ENCODE measurements at places on chromosomes 13 and 19.

GRCh38 chr13:76499891-76500290, 386.3 kb downstream of the KCTD12 start:
- DNase-seq = no peak

GRCh38 chr13:93325303-93326233, 99.0 kb downstream of the GPC6 start:
- no peak for DNase-seq

DNA sequence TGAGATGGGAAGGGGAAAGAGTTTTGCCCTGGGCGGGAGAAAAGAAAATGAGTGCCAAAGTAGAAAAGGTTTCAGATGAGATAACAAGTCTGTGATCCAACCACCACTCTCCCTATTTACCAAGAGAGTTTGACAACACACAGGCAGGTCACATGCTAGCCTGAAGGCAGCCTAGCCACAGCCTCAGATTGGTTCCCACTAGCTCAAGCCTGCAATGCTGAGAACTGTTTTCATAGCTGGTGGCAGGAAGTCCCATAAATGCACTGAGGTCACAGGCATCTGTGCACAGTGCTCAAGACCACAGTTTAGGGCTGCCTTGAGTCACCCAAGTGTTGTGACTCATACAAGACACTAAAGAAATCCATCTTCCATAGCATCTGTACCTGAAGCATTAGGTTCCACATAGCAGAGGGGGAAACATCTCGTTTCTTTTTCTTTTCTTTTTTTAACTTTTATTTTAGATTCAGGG, 18.5 kb upstream of the POP4 start:
- DNase-seq = peak; percentile 44

GRCh38 chr19:44955505-44956439, 592 bp downstream of the CLPTM1 start:
- DNase-seq = no peak

DNA sequence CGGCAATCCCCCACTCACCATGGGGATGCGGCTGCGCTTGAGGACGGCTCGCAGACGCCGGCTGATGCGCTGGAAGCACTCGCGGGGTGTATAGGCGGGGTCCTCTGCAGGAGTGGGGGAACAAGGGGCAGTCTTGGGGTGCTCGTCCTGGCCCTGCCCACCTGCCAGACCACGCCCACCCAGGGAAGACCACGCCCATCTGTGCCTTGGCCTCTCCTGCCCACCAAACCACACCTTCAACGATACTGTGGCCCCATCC, 6.7 kb downstream of the RNU6-9 start:
- DNase-seq = no peak

GRCh38 chr19:1672038-1672768, 19.8 kb upstream of the TCF3 start:
- DNase-seq = peak; percentile 76

- DNase-seq = no peak
Observed at GRCh38 chr13:111039735-111040134, 75.4 kb upstream of the ARHGEF7 start.

DNA sequence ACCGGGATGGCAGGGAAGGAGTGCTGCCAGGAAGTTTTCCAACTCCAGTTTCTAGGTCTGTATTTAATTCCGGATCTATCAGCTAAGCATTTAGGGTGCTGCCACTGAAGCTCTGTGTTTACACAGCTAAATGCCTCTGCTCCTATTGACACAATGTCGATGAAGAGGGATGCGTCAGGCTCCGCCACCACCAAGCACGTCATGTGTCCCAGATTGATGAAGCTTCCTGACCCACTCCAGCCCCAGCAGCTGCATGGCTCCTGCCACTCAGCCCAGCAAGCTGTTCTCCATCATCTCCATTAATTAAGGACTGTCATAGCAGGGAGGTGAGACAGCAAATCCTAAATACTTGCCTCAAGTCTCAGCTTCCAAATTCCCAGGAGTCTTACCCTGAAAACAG, 435.2 kb upstream of the ZNF507 start:
- no peak for DNase-seq

DNA sequence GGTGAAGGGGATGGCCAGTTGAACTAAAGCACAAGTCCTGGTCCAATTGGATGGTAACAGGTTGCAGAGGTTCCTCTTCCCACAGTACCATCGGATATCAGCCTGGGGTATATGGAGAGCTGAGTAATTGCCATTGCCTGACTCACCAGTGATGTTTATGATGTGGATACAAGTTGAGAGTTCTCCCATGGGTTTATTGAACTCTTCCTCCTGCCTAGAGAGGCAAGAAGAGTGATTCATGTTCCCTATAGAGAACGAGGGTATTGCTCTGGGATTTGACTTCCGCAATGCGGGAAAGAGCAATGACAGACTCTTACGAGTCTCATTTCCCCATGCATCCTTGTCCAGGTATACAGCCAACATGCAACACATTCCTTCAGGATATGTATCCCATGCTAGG, 111.3 kb upstream of the PCDH9 start:
- no peak for DNase-seq

DNA sequence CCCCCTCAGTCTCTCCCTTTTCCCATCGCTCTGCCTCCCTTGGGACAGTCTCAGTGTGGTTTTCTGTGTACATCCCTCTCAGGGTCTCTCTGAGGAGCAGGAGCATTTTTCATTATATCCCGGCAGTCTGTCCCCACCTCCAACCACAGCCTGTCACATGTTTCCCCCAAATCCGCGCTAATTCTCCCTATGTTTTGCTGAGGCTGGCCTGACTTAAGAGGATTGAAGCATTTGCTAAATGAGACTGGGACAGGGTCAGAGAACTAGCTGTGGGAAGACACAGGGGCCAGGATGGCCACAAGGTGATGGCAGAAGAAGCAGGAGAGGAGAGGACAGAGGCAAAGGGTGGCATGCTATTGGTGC, 5.5 kb downstream of the TPRX1 start:
- DNase-seq = no peak

DNA sequence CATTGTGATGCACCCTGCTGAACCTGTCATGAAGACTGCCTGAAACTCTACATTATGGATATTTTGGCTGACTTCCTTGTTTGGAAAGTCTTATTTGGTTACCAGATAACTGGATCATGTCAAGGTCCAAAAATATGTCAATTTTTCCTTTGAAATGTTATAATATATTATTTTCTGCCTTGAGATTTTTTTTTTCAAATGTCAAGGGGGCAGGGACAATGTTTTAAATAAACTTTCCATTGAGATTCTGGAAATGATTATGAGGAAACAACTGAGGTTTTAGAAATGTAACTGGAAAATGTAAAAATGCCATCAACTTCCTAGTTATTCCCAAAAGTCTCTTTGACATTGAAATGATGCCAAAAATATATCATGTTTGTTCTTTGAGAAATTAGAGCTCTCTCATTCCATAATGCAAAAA, 117.0 kb downstream of the RFC3 start:
- no peak for DNase-seq

- no peak for DNase-seq
Observed at GRCh38 chr13:102977471-102977870, 88.7 kb downstream of the SLC10A2 start.

GRCh38 chr13:42965281-42965680, 26.8 kb downstream of the EPSTI1 start:
- no peak for DNase-seq

GRCh38 chr13:104782741-104783140, 1716.5 kb upstream of the SLC10A2 start:
- DNase-seq = no peak

DNA sequence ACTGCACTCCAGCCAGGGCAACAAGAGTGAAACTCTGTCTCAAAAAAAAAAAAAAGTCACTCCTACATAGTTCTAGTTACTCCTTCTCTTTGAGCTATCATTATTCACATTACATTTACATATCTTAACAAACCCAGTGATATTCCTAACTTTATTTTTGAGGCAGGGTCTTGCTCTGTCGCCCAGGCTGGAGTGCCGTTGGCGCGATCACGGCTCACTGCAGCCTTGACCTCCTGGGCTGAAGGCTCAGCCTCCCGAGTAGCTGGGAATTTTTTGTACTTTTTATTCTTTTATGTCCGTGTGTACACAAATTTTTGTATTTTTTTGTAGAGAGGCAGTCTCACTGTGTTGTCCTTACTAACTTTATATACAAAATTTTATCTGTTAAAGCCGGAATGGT, 587 bp upstream of the RPS15 start:
- DNase-seq = no peak

GRCh38 chr19:15297416-15298224, 34.7 kb downstream of the BRD4 start:
- no peak for DNase-seq

GRCh38 chr13:21675095-21675991, 4.5 kb downstream of the FGF9 start:
- peak; percentile 59 for DNase-seq

- peak; percentile 5 for DNase-seq
Observed at GRCh38 chr19:7294558-7295212, 471 bp upstream of the INSR start.

GRCh38 chr13:30051531-30052060, 201.2 kb upstream of the UBL3 start:
- no peak for DNase-seq

DNA sequence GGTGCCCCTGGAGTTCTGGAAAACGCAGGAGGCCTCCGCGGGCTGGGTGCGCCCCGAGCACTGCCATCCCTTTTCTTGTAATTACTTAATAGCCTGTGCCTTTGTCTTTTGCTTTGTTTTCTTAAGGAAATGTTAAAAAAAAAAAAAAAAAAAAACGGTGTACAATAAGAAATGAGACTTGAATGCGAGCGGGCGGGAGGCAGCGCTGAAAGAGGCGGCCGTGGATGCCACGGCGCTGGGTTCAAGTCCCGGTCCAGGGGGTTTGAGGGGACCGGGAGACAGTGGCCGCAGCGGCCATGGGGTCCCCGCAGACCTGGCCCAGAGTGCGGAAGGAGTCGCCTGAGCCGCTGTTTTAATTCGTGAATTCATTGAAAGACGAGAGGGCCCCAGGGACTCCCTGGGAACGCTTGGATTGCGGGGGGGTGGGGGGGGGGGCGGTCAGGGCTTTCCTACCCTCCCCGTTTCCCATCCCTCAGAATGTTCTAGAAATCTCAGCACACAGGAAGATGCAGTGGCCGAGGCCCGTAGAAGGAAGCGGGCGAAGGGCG, 349.2 kb upstream of the ARGLU1 start:
- no peak for DNase-seq

GRCh38 chr13:100881291-100881864, 206.8 kb upstream of the TMTC4 start:
- no peak for DNase-seq

GRCh38 chr19:43132696-43133095, 50.2 kb upstream of the PSG2 start:
- no peak for DNase-seq

DNA sequence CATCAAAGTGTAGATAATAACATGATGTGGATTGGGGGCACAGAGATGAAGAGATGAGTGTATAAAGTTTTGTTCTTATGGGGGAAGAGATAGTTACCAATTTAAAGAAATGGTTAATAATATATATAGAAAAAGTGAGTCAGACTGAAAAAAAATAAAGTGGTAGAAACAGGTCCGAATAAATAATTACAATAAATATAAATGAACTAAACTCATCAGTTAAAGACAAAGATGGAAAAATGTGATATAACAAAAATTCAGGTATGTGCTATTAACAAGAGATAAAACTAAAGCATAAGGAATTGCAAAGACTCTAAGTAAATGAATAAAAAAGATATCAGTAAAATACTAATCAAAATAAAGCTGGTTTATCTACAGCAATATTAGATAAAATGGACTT, 61.1 kb upstream of the KPNA3 start:
- no peak for DNase-seq

- DNase-seq = no peak
Observed at GRCh38 chr13:65943024-65943423, 1287.1 kb downstream of the PCDH9 start.

DNA sequence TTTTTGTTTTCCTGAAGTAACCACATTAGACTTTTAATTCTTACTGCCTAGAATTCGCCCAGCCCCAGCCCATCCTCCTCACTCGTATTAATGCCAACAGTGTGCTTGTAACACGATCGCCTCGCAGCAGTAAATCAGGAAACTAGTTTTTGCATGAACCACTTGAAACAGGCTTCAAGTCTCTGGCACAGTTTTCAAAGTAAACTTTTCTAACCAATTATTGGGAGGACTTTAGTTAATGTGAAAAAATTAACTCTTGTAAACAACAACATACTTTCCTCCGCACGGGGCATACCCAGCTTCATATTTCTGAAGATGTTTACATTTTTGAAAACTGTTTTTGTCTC, 39.2 kb downstream of the TNFRSF19 start:
- DNase-seq = no peak

GRCh38 chr13:44436589-44437337, 63.1 kb downstream of the SERP2 start:
- DNase-seq = peak; percentile 52

- peak; percentile 63 for DNase-seq
Observed at GRCh38 chr13:20174656-20175405, 14.0 kb upstream of the GJA3 start.

DNA sequence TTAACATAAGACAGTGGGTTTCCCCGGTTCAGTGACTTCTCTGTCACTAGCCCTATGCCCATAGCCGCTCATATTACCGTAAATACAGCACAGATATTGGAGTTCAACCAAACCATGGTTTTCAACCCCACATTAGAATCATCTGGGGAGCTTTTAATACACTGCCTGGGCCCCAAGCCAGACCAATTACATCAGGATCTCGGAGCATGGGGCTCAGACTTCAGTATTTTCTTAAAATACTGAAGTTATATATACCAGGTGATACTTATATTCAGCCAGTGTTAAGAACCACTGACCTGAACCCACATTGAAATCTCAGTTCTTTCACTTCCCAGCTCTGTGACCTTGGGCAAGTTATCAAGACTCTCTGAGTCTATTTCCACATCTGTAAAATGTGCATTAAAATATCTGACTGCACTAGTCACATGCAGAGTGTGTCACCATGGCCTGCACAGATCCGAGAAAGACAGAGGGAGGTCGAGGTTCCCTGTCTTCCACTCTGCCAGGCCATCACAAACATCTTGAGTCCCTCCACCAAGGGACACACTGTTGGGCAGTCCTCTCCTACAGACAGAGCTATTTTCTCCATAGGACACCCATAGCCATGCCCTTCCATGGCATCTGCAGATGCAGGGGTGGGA, 32.2 kb upstream of the IPO5 start:
- no peak for DNase-seq

DNA sequence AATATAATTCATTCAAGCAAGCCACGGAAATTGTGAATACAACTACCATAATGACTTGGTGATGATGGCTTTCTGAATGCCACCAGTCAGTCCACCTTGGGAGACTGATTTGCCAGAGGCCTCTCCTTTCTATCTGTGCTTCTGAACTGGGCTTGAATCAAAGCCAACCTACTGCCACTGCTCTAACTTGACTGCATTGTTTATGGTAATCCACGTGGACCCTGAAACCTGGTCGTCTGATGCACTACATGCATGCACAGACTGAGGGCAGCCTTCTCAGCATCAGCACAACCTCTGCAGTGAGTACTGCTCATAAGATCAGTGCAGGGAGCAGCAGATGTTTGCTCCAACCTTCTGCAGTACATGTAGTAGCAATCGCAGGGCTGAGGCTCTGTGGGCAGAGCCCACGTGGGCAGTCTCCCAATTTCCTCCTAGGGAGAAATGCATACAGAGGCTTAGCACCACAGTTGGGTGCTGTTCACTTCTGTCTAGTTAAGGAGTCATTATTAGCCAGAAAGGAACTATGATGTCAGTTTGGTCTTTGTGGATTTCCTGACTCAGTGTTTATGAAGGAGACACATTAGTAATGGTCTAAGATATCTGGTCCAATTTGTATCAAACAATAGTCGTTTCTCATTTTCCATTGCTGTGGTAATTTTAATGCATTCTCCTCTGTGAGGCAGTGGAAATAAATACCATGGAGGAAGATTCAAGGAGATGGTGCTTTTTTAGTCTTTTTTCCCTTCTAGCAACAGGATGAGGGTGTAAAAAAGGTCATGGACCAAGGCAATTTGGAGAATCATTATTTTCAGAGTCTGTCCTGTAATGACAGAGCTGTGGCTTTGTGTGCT, 82.5 kb downstream of the AKAP11 start:
- DNase-seq = peak; percentile 61
